NCI-H1092 treated with DMSO at 0.1 percent for 48 hours (cell line): ENCODE measurements at places on chromosomes 11 and 22.

DNA sequence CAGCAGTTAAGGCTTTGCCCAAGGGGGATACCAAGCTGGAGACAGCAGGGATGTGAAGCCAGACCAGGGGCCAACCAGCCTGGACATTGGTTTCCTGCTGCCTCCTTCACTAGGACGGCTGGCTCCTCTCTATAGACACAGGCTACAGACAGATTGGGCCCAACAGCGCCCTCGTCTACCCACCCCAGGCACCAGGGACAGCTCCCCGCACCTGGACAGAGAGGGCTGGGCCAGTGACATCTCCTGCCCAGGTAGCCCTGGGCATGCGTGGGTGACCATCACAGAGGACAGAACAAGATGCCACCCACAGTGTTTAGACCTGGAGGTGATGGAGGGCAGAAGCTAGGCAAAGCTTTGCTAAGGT lies 1.2 kb downstream of the DKK3 start:
- no peak for DNase-seq

DNA sequence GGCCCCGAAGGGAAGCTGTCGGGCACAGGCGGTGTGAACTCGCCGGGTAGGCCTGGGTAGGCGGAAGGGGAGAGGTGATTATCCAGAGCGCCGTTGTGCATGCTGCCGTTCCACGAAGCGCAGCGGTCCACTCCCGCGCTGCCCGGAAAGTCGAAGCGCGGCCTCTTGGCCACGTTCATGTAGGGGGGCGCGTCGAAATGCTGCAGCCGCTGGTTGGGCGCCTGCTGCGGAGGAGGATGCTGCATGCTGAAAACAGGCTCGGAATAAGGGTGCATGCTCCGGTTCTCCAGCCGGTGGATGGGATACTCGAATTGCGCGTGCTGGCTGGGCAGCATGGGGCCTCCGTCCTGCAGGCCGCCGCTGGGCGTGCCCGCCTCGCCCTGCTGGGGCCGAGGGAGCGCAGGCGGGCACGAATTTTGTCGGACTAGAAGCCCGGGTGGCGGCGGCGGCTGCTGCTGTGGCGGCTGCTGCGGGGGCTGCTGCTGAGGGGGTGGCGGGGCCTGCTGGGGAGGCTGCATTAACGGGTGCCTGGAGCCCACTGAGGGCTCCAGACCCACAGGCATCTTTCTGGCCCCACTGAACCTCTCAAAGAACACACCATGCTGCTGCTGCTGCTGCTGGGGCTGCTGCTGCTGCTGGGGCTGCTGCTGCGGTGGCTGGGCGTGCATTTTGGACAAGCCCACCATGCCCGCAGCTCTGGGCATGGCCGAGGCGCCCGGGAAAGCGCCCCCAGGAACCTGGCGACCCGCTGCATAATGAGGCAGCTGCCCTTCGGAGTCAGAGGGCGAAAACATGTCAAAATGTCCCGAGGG lies 2.3 kb downstream of the MN1 start:
- no peak for DNase-seq

GRCh38 chr11:33924341-33924740 lies 32.5 kb upstream of the LMO2 start:
- DNase-seq, result no peak

GRCh38 chr22:22408731-22409696 lies 99.5 kb downstream of the ZNF280B start:
- peak; percentile 58 for DNase-seq

- DNase-seq, result peak; percentile 65
Observed at GRCh38 chr11:88292171-88292843, 45.2 kb downstream of the CTSC start.

DNA sequence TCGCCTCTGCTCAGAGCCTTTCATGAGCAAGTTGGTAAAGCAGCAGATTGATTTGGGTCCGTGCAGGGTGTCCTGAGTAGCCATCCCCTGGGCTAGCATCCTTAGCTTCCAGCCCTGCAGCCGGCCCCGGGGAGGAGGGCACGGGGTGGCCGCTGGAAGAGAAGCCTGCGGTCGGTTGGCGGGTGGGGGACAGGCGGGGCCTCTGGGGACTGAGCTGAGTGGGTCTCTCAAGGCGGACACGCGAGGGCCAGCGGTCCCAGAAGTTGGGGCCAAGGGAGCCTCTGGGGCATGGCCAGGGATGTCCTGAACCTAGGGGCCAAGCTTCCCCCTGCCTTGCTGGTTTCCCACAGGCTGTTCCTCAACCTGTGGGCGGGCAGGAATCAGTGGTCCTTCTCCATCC lies 143.0 kb downstream of the TBC1D22A start:
- no peak for DNase-seq

DNA sequence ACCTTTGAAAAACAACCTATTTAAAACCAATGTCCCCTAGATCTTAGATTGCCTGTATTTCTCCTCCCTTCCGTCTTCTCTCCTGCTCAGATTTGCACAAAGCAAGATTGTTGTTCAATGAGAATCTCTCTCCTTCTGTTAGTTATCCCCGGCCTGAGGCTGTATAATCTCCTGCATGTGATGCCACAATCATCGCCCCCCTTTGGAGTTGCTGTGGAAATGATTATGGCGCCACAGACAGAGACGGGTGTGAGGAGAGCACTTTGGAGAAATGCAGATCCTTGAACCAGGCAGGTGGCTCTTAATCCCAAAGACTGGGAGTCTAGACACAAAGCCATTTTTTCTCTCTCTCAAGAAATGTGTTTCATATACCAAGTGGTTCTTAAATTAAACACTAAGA lies 941.3 kb downstream of the OPCML start:
- DNase-seq, result no peak

DNA sequence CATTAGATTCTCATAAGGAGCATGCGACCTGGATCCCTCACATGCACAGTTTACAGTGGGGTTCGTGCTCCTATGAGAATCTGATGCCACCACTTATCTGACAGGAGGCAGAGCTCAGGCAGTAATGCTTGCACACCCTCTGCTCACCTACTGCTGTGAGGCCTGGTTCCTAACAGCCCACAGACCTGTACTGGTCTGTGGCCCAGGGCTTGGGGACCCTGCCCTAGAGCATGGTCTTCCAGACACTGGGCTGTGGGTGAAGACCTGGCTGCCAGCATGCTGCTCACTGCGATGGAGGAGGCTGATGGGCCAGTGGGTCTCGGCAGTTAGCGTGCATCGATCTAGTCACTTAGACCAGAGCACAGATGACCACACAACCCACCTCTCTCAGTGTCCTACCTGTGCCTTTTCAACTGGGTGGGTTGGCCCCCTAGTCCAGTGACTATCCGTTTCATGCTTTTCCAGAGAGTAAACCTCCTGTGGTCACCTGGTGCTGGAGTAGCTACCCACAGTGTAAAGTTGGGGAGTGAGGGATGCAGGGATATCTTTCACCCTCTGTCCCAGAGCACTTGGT lies 21.1 kb downstream of the MED15 start:
- DNase-seq, result no peak

DNA sequence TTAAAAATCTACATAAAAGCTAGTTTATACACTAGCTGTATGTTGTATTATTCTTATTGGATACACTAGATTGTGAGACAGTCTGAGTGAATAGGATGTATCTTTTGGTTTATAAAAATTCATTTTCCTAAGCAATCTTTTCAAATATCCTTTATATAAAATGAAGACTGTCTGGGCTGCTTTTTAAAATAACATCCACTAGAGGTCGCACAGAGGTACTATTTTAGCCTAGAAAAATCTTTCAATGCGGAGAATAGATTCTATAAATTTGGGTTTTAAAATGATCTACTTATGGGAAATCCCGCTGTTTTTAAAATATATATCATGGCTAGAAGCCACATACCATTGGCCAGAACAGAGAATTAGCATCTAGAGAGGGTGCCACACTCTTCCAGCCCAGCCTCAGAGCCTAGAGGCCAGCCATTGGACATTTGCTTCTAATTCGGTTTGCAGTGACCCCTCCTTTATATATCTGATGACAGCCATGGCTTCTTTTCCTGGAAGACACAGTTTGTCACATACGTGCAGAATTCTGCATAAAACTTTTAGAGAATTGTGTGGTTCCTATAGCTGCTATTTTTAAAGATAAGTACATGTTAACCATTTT lies 7.3 kb downstream of the C11orf97 start:
- peak; percentile 51 for DNase-seq

DNA sequence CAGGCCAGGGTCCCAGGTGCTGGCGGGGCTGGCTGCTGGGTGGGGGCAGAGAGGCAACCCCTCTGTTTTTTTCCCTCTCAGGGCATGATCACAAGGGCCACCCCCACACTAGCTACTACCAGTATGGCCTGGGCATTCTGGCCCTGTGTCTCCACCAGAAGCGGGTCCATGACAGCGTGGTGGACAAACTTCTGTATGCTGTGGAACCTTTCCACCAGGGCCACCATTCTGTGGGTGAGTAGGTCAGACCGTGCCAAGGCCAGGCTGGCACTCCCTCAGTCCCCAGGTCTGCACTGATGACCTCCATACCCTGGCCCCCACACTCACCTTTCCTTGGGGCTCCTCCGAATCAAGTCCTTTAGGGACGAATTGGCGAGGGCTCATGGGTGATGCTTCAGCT lies 7.3 kb downstream of the TCN2 start:
- no peak for DNase-seq

DNA sequence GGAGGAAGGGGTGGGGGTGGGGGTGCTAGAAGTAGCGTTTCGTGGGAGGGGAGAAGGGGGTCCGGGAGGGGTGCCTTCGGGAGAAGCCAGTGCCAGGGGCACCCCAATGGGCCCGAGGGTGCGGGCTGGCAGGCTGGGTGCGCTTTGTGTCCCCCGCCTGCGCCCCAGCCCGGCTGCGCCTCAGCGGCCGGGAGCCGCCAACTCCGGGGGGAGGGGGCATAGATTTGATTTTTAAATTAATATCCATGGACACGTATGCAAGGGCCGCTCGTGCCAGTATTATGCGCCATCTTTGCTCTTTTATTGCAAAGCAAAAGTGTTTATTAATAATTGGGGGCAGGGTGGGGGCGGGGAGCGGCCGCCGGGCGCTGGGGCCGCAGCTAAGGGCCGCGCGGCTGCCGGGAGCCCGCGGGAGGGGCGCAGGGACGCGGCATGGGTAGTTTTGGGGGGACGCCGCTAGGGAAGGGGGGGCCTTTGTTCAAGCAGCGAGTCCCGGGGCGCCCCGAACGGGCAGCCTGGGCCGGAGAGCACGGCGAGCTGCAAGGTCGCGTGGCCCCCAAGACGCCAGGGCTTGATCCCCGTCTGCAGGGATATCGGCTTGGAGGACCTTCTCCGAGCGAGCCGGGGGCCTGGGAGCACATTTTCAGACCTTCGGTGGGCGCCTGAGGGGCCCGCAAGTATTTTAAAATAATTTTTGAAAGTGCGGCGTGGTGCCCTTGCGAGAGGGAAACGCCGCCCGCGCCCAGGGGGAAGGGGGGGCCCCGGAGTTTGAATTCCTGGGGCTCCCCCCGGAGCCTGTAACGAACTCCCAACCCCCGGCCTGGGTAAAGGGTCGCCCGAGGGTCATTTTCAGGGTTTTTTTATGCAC lies 959 bp downstream of the CCND1 start:
- DNase-seq, result no peak

DNA sequence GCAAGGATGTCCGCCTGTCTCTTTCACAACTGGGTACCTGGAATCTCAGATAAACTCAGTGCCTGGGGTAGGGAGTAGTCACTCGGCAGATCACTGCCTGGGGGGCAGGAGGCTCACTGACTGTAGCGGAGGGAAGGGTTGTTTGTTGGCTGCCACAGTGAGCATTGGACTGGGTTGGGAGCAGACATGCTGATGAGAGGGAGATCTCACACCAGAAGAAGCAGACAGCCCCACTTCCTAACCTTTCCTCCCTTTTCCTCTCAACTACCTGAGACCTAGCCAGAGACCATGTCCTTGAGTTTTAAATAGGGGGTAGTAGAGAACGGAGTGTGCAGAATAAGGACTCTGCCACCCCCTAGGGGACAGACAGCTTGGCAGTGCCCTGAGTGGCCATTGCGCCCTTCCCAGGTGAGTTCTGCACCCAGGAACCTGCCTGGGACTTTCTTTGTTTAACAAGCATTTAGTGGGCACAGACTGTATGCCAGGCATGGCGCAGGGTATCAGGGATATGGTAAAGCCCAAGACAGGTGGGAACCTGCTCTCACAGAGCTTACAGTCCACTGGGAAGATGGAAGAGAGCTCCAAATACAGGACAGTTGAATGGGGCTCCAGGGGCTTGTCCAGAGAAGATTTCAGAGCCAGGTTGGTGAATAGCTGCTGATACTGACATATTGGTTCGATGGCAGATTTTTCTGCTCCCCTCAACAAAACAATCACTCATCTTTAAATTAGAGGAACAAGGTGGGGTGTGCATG lies 115.7 kb upstream of the NNMT start:
- peak; percentile 61 for DNase-seq

DNA sequence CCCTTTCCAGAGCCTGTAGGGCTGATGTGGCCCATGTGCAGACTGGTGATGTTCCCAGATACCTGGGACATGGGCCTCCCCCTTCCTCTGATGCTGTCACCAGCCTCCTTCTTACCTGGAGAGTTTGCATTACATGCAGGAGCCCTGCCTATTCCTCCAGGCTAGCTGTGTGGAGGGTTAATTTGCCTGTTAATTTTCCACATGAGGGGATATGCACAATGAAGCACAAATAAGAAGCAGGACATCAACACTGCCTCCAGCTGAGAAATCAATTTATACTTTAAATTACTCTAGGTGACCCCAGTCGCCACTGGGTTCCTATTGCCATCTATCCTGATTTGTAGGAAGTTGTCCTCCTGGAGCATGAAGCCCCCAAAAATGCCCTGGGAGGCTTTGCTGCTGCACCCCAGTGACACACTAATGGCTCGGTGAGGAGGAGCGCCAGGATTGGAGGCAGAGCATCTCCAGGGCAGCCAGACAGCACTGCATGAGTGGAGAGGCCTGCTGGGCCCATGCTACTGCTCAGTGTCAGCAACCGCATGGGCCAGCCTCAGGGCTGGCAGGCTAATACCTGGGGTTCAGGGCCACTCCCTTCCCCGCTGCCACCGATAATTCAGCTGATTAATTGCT lies 101.6 kb upstream of the USP47 start:
- DNase-seq, result peak; percentile 3

GRCh38 chr11:118117790-118118601 lies 31.2 kb upstream of the SMIM35 start:
- no peak for DNase-seq

- DNase-seq, result no peak
Observed at GRCh38 chr11:63564784-63565350, 1.7 kb upstream of the PLAAT2 start.

- no peak for DNase-seq
Observed at GRCh38 chr11:43579171-43579918, 101.2 kb upstream of the HSD17B12 start.

- DNase-seq, result no peak
Observed at GRCh38 chr22:46159777-46160176, 9.5 kb downstream of the PPARA start.

DNA sequence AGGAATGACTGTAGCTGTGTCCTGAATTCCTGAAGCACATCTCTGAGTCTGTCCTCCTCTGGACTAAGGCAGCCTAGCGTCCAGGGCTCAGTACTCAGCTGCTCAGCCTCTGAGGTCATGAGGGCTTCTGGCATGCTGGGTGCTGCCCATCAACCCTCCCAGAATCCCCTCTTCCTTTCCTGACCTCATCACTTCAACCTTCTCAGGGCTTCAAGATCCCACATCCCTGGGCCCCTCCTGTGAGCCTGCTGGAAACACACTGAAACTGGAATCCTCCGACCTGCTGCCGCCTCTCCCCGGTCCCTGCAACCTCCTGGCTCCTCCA lies 803 bp downstream of the KRTAP5-8 start:
- DNase-seq, result no peak

GRCh38 chr11:77411137-77411707 lies 62.7 kb downstream of the PAK1 start:
- no peak for DNase-seq

GRCh38 chr11:115985896-115986295 lies 481.7 kb upstream of the CADM1 start:
- DNase-seq, result no peak

- no peak for DNase-seq
Observed at GRCh38 chr11:106998116-106998915, 20.0 kb downstream of the GUCY1A2 start.

GRCh38 chr11:62830904-62831519 lies 839 bp downstream of the STX5 start:
- no peak for DNase-seq
